ENCODE measurements at places on chromosomes 3 and 15.

- no peak for DNase-seq
These were observed 23.2 kb downstream of the CYP8B1 start for GRCh38 chr3:42852441-42852840.

DNA sequence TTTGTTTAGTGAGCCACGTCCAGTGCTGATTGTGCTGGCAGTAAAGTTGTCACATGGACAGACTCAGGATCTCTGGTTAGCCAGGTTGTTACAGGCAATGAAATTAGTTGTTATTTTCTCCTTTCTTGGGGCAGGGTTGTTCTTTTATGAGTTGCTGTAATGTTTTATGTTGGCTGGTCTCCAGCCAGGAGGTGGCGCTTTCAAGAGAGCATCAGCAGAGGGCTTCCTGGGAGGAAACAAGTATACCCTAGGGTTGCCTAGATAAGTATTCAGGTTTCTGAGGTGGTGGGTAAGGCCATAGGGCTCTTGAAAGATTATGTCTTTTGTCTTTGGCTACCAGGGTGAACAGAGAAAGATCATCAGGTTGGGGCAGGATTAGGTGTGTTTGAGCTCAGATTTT is 14.5 kb upstream of the CFAP20DC start:
- DNase-seq: no peak

DNA sequence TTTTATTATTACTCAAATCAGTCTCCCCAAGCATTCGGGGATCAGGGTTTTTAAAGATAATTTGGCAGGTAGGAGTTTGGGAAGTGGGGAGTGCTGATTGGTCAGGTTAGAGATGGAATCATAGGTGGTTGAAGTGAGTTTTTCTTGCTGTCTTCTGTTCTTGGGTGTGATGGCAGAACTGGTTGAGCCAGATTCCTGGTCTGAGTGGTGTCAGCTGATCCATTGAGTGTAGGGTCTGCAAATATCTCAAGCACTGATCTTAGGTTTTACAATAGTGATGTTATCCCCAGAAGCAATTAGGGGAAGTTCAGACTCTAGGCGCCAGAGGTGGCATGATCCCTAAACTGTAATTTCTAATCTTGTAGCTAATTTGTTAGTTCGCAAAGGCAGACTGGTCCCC is 20.6 kb upstream of the TRANK1 start:
- DNase-seq: no peak

GRCh38 chr3:50503504-50504342 is at the start of gene CACNA2D2:
Gene CACNA2D2 (minus strand): TSS chr3:50503634. CDS start chr3:50503423, 211 bp downstream.
- peak; percentile 63 for DNase-seq

- DNase-seq: no peak
These were observed 18.0 kb upstream of the SLTM start for GRCh38 chr15:58951388-58952007.

- no peak for DNase-seq
These were observed 32.2 kb upstream of the RAP2B start for GRCh38 chr3:153129866-153130265.

DNA sequence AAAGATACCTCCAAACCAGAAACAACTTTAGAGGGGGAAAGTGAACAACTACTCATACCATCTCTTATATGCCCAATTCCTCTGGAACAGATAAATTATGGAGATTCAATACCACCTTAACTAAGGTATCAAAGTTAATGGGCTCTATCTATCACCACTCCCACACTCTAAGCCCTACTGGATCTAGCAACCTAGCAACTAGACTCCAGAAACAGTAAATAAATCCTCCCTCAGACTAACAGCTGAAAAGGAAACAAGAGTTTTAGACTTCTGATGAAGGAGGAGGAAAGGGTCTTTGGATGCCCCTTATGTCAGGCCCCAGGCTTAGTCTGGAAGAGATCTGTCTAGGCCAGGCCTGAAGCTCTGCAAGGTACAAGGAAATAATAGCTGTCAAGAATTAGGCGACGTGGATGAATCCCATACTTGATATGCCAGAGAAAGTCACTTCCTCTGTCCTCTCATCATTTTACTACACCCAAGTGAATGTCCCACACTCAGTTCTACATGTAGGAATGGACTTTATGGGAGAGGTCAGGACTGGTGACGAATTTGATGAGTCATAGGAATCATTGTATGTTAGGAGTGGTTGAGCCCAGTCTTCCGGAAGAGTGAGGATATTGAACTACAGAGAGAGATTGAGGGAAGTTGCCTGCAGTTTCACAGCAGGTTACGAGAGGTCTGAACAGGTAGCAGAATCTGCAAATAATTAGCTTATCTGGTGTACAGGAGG is 113.8 kb downstream of the AKAP13 start:
- no peak for DNase-seq

DNA sequence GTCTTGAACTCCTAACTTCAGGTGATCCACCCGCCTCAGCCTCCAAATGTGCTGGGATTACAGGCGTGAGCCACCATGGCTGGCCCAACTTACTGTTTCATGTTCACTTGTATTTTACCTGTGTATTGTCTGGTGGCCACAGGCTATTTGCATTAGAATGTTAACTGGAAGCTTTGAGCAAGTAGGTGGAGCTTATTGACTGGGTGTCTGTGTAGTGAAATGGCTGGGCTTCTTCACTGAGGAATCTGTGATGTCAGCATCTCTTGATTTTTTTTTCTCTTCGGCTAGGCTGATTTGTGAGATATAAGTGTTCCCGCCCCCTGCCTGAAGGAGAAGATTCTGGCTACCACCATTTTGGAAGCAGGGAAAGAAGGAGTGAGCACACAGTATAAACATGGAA is 237.8 kb upstream of the PEX5L start:
- DNase-seq: no peak

DNA sequence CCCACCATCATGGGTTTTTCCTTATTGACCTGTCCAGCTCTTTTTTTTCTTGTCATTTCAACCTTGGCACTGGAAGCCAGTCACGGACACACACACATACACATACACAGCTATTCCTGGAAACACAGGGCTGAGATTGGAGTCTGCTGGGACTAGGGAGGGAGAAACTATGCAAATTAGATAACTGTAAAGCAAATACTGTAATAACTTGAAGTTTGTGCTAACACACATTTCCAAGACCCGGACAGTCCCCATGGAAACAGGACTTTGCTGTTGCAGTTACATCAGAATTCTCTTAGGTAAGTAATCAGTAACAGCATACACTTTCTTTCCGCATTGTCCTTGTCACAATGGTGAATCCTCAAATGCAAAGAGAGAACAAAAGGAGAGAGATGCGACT is 304.4 kb downstream of the KBTBD8 start:
- no peak for DNase-seq

GRCh38 chr3:142086581-142087090 is 62.7 kb downstream of the TFDP2 start:
- no peak for DNase-seq

GRCh38 chr3:64187065-64187959 is 38.0 kb downstream of the PRICKLE2 start:
- no peak for DNase-seq

GRCh38 chr3:14289590-14290461 is 111.2 kb downstream of the LSM3 start:
- DNase-seq: no peak

DNA sequence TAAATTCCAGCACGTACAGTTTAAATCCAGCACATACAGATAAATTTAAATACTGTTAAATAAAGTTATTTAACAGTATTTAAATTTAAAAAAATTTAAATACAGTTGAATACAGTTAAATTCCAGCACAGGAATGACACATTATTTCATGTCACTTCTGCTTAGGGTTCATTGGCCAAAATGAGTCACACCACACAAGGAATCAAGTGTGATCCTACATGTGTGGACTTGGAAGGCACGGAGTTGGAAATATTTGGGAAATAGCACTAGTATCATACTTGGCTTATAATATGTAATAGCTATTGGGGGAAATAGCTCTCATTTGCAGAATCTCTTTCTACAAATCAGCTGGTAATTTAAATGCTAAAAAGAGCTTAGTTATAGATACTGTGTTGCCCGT is 10.6 kb downstream of the RAB7A start:
- DNase-seq: no peak

GRCh38 chr3:171458864-171459136 is 1.4 kb downstream of the TNIK start:
- no peak for DNase-seq

DNA sequence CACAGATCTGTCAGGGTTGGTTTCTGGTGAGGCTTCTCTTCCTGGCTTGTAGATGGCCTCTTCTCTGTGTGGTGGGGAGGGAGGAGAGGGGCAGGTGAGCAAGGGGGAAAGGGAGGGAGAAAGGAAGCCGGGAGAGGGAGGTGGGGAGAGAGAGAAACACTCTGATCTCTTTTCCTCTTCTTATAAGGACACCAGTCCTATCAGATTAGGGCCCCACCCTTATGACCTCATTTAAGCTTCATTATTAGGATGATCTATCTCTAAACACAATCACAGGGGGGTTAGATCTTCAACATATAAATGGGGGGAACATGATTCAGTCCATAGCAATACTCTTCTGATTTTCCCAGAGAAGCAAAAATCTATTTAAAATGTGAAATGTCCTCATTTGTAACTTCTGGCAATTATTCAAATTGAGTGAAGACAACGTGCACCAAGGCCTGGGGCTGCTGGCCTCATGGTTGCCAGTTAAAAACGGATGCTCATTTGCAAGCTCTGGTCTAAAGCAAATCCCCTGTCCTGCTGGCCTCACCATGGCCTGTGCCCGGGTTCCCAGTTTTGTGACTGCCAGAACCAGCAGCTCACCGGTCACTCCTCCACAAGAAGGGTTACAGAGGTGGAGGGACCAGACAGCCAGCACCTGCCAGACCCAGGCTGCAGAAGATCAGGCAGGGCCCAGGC is 8.3 kb downstream of the POMGNT2 start:
- no peak for DNase-seq

GRCh38 chr3:150077581-150078247 is 107.0 kb upstream of the PFN2 start:
- DNase-seq: no peak

- DNase-seq: no peak
These were observed 5.5 kb downstream of the GRIP2 start for GRCh38 chr3:14534516-14535191.

GRCh38 chr3:193982258-193982659 is 153.7 kb upstream of the HES1 start:
- no peak for DNase-seq

DNA sequence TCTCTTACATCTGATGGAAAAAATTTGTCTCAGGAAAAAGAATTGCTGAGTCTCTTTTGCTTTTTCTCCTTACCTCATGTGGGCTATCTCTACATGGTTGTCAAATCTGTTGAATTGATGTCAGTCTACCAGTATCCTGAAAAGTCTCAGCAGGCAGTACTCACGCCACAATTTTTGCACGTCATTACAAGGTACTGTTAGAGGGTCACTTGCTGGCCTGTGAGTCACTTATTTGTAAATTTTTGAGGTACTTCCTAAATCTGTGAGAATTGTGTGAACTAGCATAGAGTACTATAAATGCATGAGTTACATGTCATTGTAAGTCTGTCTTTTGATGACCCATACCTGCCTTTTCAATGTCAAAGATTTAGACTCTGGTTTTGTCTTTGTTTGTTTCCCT is 15.9 kb downstream of the HPS3 start:
- no peak for DNase-seq

GRCh38 chr3:123090728-123091531 is 24.1 kb downstream of the PDIA5 start:
- no peak for DNase-seq

Data from CD4-positive, alpha-beta T cell treated with Interleukin-15 for 4 hours (primary cell).